ENCODE measurements at places on chromosomes 3 and 15. TPM values are rescaled to one million over a fixed set of nuclear protein-coding genes. Genes with fewer than 3 reads are reported as not detected.

The SLC22A14 gene
- total RNA-seq: 0.23 TPM

The TGM5 gene
- 0.33 TPM for total RNA-seq

The SPINK8 gene
- not detected for total RNA-seq

The TEX55 gene
- not detected for total RNA-seq

The TEX9 gene
- 3.1 TPM for total RNA-seq

The SNURF gene
- 3.6 TPM for total RNA-seq

The NME9 gene
- total RNA-seq: 0.40 TPM

The RBP2 gene
- total RNA-seq: not detected

The GABRG3 gene
- not detected for total RNA-seq

The WDR93 gene
- 0.42 TPM for total RNA-seq

The TF gene
- 3.1 TPM for total RNA-seq

The ASB14 gene
- total RNA-seq: not detected
